ENCODE measurements at places on chromosomes 12 and 14.

GRCh38 chr12:90280564-90281058, 572.0 kb upstream of the ATP2B1 start:
- no peak for DNase-seq

DNA sequence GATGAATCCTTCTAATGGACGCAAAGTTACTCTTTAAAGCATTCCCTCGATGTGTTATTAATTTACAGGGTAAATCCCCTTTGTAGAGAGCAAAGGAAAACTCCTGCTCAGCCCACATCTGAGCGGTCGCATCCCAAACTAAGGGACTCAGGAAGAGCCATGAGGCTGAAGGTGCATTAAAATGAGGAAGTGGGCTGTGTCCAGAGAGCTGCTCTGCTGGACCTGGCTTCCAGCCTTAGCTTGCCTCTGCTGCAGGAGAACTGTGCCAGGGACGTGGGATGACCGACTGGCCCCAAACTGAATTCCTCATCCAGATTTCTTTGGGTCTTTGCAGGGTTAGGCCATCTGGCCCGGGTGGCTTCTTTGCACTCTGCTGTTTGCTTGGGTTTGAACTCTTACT, 88.3 kb downstream of the FBXW8 start:
- DNase-seq = no peak

- no peak for DNase-seq
These were observed 258.0 kb upstream of the DDHD1 start for GRCh38 chr14:53411125-53411524.

- DNase-seq = no peak
These were observed 40.4 kb upstream of the PPP2R5C start for GRCh38 chr14:101721111-101721510.

GRCh38 chr12:93107514-93108312, 178.6 kb upstream of the EEA1 start:
- DNase-seq = no peak

GRCh38 chr14:54719406-54719805, 152.5 kb downstream of the SAMD4A start:
- DNase-seq = no peak

- no peak for DNase-seq
These were observed 118.3 kb downstream of the SLC38A6 start for GRCh38 chr14:61099216-61099835.

- DNase-seq = no peak
These were observed 815 bp downstream of the DEGS2 start for GRCh38 chr14:100158566-100159093.

DNA sequence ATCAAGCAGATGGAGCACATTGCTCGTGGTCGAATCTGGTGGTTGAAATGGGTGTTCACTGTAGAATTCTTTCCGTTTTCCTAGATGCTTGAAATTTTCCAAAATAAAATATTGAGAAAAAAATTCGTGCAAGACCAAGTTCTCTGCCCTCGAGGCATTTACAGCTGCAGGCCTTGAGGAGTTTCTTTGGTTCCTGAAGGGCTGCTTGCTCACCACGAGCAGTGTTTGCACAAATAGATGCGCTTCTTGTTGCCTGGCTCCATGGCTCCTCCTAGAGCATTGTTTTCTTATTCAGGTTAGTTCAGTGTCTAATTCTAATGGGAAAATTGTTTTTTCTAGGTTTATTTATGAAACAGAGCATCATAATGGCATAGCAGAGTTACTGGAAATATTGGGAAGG, 74.5 kb upstream of the DYNC1H1 start:
- DNase-seq = peak; percentile 29

GRCh38 chr14:81440041-81440440, 39.9 kb upstream of the STON2 start:
- no peak for DNase-seq

GRCh38 chr12:31236998-31237637, 88.8 kb downstream of the SINHCAF start:
- DNase-seq = no peak

DNA sequence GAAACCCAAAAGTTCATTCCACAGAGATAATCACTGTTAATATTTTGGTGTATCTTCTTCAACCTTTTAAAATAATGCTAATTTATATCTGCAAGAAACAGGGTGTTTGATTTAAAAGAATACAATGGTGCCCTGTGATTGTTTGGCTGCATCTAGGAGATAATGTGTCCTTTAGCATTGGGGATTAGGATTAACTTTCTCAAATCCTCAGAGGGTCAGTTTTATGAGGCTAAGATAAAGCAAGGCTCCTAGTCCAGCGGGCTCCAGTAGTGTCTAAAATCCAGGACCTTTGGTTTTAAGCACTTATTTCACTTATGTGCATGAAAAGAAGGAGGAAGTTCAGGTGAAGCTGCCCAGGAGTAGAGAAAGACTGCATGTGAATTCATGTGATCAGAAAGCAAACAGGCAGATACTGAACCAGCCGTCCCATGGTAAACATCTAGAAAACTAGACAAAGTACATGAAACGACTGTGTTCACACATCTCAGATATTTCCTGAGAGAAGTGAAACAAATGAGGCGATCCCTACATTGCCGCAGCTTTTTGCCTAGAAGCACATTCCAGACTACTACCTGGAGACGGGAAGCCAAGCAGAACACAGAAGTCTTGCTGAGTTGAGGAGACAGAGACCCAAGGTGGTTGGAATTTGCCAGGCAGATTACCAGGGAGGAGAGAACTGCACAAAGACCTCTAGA, 129.1 kb upstream of the MAX start:
- no peak for DNase-seq

Measured in hematopoietic multipotent progenitor cell treated with erythropoietin and hydrocortisone succinate and interleukin-3 and kit ligand, for 8 days (in vitro differentiated cells).